ENCODE measurements at places on chromosomes 7 and 10.

DNA sequence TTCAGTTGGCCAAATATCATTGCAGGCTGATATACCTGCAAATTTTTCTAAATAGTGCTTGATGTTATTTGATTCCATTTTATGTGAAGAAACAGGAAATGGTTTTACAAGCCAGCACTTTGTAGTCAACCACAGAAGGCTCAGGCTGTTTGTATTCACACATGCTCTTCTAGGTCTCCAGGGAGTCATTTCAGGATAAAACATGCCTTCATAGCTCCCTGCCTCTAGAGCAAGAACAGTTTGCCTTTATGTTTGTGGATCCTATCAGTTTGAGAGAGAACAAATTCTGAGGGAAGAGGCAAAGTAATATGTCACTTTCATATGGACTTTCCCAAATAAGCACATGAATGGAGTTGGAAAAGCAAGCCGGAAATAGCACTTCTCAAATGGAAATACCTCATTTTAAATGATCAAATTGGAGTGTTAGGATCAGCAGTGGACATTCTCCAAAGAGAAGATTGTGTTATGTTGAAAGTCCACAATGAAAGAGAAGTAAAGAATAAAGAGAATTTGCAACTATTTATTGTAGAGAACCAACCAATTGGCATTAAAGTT is 277.6 kb downstream of the KCND2 start:
- no peak for DNase-seq

DNA sequence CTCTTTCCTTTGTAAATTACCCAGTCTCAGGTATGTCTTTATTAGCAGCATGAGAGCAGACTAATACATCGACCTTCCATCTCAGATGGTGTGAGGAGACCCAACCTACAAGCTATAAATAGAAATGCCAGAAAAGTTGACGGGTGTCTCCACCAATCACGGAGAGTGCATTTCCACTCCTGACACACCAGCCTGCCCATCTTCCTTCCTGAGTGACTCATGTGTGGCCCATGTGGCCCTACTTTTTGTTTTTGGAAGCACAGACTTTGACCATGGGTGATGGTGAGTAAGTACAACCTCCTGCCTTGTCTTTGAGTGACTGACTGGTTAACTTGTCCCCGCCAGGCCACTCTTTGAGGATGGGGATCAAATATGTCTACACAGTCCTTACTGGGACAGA is 147.0 kb downstream of the OAT start:
- DNase-seq: no peak

- DNase-seq: no peak
These were observed 81.9 kb downstream of the EGFR start for GRCh38 chr7:55100544-55101327.

DNA sequence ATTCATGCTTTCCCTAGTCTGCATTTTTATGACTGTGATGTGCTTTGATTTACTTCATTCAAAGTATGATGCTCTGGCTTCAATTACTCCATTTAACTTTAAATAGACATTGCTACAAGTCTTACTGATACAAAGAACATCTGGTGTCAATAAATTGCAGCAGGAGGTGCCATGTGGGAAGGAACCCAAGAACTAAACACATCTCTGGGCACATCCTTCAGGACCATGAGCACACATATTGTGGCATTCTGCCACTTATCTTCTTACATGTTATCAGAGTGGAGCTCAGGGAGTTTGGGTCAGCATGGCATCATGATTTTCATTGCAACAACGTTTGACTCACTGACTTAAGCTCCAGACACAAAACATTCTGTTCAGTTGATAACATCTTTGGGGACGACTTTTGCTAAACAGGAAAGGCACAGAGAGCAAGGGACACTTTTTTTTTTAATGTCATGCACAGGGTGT is 227.0 kb downstream of the DKK1 start:
- DNase-seq: no peak

GRCh38 chr7:12161146-12161545 is 49.9 kb upstream of the TMEM106B start:
- DNase-seq: no peak

DNA sequence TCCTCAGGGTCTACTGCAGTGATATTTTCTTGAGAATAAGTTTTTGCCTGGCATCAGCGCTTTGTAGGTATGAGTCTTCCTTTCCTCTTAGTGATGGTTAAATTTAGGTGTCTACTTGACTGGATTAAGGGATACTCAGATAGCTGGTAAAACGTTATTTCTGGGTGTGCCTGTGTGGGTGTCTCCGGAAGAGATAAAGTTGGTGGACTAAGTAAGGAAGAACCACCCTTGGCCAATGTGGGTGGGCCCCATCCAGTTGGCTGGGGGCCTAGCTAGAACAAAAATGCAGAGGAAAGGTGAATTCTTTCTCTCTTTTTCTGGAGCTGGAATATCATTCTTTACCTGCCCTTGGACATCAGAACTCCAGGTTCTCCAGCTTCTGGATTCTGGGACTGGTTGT is 138.8 kb downstream of the ADCYAP1R1 start:
- DNase-seq: no peak

- DNase-seq: no peak
These were observed 162.2 kb upstream of the WDR11 start for GRCh38 chr10:120688928-120689327.

- no peak for DNase-seq
These were observed 208.4 kb downstream of the DIP2C start for GRCh38 chr10:480928-481552.

DNA sequence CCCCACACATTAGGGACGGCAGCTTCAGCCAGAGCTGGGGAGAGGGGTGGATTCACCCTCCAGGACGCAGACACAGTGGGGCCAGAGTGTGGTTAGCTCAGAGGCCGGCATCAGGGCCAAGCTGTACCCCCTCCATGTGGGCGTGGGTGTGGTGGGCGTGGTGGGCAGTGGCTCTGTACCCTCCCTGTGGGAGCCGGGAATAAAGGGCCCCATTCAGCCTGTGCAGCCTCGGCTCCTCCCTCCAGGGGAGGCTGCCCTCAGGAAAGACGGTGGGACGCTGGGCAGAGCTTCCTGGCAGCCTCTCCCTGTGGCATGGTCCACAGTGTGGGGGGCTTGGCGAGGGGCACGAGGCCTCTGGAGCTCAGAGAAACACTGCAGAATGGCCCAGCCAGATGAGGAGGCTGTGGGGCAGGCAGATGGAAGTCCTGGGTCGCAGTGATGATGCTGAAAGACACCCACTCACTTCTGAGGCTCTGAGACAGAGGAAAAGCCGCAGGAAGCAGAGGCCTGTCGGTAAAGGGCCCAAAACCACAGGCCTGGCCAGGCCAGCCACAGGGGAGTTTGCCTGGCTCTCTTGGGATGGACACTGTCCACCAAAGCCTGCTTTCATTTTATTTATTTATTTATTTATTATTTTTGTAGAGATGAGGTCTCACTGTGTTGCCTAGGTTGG is 108.0 kb downstream of the SH3PXD2A start:
- no peak for DNase-seq

DNA sequence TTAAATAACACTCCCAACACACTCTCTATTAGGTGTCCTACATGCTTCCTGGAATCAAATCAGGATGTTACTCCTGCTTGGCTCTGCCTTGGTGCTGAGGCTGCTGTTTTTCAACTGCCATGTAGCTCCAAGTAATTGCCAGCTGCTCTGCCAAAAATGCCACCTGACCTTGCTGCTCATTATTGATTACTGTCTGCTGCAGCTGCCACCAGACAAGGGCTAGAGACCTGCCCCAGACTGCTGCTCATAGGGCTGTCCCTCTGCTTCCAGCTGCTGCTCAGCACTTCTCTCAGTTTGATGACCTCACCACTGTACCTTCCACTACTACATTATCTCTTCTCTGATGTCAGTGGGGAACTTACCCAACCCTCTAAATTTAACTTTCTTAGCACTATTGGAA is 102.5 kb downstream of the PCLO start:
- DNase-seq: no peak

DNA sequence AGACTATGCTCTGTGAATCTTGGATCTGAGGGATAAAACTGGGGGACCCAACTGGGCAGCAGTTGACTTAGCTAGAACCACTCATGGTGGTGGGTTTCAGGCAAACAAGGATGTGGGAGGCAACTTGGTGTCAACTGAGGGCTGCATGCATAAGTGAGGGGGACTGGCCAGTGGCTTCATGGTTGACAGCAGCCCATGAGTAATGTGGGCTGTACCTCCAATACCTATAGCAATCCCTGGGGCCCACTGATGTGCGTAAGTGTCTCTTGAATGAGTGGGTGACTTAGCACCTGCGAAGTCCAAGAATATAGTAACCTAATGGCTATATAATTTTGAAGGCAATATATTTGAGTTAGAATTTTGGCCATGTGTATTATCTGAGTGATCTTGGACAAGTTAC is 13.7 kb upstream of the MAP3K8 start:
- DNase-seq: no peak

DNA sequence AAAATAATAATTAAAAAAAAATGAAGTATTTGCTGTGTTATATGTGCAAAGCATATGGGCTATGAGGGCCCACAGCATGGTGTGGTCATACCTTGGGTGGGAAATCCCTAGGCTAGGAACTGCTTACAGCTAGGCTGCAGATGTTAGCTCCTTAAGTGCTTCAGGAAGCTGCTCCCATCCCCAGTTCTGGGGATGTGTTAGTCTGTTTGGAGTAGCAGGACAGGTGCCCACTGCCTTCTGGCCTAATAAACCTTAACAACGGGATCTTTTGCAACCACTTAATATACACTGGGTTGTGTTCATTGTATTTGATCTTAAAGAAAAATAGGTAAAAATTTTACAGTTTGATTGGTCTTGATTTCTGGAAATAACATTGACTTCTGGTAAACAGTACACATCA is 46.3 kb downstream of the HK1 start:
- no peak for DNase-seq
